ENCODE measurements at places on chromosomes 2 and 18.

DNA sequence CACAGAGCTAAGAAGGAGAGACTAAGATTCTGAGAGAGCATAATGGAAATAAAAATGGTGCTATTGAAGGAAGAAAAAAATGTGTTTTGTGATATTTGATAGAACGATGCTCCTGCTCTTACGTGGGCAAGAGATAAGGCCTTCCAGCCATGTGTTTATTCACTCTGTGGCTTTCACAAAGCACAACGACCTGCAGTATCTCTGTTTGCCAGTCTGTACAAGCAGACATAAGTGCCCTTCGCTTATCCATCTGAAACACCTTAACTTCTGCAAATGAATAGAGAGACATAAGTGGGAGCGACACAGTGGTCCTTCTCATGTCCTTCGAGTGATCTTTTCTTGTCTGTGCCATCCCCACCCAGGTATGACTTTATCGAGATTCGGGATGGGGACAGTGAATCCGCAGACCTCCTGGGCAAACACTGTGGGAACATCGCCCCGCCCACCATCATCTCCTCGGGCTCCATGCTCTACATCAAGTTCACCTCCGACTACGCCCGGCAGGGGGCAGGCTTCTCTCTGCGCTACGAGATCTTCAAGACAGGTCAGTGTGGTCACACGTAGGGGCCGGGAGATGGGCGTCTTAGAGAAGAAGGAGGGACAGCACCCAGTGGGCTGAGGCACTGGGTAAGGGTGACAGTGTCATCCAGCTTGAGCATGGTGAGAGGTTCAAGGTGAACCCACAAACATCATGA lies 33.7 kb downstream of the NRP2 start:
- DNase-seq: no peak

- no peak for DNase-seq
These were observed 195.9 kb upstream of the HS6ST1 start for GRCh38 chr2:128514555-128514955.

- DNase-seq: no peak
These were observed 47.8 kb upstream of the TEX51 start for GRCh38 chr2:126850940-126851339.

DNA sequence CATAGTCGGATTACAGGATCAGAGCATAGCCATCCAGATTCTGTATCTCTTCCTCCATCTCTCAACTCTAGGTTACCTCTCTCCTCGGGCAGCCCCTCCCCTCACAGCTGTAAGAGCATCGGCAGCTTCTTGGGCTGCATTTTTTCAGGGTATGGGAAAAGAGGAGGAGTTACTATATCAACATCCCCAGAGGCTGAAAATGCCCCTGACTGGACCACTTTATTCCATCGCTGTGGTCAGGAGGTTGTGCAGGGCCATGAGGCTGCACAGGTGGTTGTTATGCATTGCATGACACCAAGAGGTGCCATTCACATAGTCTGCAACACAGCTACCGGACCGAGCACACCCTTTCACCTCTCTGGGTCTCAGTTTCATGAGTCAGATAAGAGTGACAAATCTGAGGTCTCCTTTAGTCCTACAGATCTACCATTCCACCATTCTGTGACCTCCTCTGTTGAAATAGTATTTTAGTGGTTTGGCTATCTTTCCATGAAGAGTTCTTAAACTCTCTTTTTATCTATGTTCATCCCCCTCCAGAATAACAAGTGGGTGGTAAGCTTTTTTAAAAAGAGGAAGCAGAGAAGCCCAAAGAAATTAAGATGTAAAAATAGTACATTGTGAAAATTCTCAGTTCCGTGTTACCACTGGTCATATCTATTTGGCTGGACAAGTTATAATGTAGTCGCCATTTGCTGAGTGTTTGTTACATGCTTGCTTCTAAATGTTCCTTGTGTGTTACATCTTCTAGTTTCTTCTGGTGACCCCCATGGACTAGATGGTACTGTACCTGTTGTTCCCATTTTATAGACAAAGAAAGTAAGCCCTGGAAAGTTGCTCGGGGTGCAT lies 56.6 kb upstream of the SLC1A4 start:
- DNase-seq: no peak

- no peak for DNase-seq
These were observed 13.3 kb upstream of the GALM start for GRCh38 chr2:38652431-38653273.

DNA sequence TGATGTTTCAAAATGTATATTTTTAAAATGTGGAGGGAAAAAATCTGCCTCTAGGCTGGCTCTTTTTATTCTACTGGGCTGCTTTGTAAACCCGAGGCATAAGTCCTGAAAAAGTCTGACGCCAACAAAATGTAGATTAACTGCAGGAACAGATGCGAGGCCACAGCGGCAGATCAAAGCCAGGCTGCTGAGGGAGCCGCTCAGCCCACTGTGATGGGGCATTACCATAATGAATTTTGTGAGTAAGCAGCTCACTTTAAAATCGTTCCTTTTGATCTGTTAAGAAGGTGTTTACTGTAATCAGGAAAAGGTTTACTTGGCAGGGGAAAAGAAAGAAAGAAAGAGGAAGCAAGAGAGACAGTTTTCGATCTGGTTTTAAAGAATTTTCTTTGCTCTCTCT lies 269.0 kb downstream of the ICOS start:
- no peak for DNase-seq

- no peak for DNase-seq
These were observed 8.5 kb downstream of the ALKAL2 start for GRCh38 chr2:279366-279765.

DNA sequence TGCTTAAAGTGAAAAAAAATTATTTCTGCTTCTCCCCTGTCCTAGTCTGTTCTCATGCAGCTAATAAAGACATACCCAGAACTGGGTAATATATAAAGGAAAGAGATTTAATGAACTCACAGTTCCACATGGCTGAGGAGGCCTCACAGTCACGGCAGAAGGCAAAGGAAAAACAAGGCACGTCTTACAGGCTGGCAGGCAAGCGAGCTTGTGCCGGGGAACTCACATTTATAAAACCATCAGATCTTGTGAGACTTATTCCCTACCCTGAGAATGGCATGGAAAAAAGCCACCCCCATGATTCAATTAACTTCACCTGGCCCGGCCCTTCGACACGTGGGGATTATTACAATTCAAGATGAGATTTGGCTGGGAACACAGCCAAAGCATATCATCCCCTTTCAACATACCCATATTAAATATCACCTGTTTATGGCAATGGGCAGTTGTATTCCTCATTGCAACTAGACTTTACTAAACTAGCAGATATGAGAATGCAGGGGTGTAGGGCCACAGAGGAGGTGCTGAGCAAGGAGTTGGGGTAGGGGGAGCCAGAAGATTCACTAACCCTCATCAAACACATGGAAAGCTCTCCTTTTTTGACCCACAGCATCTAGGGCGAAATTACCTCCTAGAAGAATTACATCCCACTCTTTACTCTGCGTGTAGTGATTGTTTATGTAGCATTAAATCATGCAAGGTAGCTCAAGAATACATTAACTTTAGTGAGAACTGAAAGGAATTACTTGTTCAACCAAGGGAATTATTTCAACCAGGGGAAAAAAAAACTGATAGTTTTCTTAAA lies 183.3 kb upstream of the DOK6 start:
- no peak for DNase-seq

- no peak for DNase-seq
These were observed 247.9 kb upstream of the SYT4 start for GRCh38 chr18:43525169-43525568.

GRCh38 chr18:9991011-9992000 lies 77.5 kb downstream of the VAPA start:
- DNase-seq: no peak

DNA sequence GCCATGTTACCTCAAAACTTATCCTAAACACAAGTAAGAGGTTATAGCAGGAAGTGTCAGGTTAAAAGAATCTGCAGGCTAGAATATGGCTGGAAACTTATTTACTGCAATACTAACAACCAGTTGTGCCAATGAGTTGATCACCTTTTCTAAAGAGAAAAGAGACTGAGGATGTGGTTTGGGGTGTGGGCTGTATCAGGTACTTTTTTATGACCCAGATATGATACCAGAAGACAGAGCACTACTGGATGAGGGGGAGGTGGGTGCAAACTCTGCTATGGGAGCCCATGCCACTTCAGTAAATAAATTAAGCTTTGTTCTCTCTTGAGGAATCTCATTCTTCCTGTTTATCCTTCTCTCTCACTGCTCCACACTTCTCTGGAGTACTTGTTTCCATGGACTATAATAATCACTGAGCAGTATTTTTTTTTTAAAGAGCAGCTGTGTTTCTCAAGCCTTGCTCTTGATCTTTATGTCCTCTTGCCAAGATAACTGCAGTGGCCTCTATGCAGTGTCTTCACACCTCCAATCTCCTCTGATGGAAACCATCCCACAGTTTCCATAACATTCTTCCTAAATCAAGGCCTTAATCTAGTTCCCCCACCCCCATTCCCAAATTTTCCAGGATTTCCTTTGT lies 51.2 kb upstream of the NOSTRIN start:
- no peak for DNase-seq

GRCh38 chr2:126932529-126932928 lies 33.8 kb downstream of the TEX51 start:
- no peak for DNase-seq

GRCh38 chr2:104028061-104028460 lies 825.9 kb upstream of the POU3F3 start:
- no peak for DNase-seq

DNA sequence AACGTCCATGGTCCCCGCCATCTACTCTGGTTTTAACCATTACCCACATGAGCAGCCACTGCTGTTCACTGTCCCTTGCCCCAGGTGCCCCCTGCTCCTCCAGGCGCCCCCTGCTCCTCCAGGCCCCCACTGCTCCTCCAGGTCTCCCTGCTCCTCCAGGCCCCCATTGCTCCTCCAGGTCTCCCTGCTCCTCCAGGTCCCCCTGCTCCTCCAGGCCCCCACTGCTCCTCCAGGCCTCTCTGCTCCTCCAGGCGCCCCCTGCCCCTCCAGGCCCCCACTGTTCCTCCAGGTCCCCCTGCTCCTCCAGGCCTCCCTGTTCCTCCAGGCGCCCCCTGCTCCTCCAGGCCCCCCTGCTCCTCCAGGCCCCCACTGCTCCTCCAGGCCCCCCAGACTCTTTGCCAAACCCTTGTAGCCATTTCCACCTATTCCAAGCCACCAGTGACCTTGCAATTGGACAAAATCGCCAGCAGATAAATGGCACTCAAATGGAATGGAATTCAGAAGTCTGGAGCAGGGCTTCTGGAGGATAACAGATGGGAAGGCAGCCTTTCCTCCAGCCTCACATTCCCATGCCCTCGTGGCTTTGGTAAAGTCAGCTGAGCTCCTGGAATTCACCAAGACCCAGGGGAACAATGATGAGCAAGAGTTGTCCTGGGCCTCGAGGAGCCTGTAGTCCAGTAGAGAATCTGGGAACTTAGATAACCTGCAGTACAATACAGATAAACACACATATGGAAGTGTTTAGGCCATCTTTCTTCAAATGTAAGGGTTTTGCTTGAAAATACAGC lies 13.3 kb upstream of the RPL31 start:
- DNase-seq: no peak

GRCh38 chr2:183000846-183001245 lies 37.4 kb downstream of the NCKAP1 start:
- no peak for DNase-seq

DNA sequence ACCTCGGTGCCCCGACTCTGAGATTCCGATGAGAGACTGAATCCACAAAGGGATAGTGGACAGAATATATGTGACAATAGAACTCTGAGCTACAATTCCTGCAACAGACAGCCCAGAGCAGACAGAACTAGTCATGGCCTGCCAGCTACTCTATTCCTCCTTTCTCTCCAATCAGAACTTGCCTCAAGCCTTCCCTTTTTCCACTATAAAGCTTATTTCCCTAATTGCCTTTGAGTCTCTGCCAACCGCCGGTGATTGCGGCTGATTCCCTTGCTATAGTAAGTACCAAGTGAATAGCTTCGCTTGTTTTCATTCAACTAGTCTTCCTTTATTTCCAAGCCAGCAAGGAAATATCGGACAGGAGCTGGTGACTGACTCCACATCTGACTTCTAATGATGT lies 96.8 kb downstream of the DSC3 start:
- DNase-seq: no peak

DNA sequence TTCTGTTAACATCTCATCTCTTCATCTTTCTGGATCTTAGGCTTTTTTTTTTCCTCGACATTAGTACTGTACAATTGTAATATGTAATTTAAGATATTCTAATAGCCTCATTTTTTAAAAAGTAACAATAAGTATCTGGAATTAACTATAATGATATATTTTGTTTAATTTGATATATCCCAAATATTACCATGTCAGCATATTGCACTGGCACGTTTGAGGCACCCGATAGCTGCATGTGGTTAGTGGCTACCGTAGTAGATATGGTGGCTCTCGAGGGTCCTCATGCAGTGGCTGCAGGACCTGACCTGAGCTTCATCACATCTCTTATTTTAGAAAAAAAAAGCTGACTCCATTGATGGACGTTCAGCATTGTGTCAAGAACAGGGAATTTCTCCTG lies 371.9 kb downstream of the DPP10 start:
- no peak for DNase-seq

DNA sequence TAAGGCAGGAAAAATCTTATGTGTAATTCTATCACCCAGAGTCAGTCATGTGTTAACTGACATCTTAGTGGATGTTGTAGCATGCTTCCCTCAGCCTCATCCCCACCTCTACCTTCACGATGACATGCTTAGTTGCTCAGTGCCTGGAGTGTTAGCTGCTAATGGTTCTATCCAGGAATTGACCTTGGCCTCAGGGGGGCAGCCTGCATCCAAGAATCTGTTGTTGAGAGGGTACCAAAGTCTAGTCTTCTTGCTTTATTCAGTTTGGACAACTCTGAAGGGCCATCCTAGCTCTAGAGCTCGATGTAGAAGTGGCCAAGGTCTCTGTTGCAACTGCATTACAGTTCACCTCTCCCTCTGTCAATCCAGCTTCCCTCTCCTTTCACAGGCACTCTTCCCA lies 61.2 kb downstream of the ACYP2 start:
- no peak for DNase-seq

DNA sequence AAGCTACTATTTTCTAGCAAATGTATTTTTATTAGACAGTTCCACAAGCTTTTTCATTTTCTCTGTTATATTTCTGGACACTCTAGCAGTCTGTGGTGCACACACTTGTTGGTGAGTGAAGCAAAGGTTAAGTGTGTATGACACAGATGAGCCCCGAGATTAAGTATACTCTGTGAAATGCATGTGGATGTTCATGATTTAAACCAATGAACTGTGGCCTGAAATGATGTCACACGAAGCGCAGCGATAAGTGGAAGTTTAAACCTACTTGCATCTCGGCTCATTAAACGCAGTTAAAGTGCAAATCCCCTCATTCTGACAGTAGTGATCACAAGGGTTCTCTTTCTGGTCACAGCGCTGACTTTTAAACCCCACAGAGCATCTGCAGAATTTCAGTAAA lies 1488.8 kb upstream of the NXPH2 start:
- no peak for DNase-seq

GRCh38 chr2:8684540-8684877 lies 2.7 kb downstream of the ID2 start:
- DNase-seq: peak; percentile 78

DNA sequence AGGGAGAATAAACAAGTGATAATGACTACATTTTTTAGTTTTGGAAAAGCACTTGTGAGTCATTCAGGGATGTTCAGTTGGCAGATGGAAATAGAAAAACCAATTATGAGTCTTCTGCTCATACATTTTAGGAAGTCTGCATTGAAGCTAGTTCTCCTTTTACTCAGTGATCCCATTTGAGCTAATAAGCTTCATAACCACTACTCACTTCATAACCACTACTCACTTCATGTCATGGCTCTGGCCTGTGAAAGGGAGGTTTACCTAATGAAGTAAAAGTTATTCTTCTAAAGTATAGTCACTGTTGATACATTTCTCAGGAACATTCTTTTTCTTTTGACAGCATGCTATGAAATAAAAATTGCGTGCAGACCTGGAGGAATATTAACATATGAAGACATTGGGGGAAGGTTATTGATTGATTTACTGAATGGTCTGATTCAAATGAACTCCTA lies 948.7 kb downstream of the TSN start:
- DNase-seq: no peak
